ENCODE measurements at places on chromosomes 7 and 10.

DNA sequence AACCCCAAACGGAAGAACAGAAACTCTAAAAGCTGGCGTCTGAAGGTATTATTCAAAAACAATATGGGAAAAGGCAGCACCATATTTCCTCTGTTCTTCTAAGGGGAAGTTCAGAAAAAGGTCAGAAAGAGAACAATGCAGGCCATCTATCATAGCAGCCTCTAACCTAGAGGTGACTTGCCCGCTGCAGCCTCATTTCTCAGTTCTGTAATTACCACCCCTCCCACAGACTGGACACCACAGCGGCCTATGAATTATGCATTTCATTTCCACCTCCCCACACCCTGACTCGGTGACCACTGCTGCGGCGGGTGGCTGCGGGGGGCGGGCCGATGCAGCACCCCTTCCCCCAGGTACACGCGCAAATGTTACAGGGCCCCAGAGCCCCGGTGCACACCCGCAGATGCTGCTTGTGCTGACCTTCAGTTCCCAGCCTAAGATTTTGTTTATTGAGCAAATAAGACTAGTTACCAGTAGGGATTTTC lies 125.5 kb downstream of the CLEC2L start:
- no peak for DNase-seq

GRCh38 chr10:106931159-106931852 lies 233.2 kb downstream of the SORCS1 start:
- DNase-seq = no peak

GRCh38 chr10:107689323-107689722 lies 524.8 kb upstream of the SORCS1 start:
- DNase-seq = no peak

DNA sequence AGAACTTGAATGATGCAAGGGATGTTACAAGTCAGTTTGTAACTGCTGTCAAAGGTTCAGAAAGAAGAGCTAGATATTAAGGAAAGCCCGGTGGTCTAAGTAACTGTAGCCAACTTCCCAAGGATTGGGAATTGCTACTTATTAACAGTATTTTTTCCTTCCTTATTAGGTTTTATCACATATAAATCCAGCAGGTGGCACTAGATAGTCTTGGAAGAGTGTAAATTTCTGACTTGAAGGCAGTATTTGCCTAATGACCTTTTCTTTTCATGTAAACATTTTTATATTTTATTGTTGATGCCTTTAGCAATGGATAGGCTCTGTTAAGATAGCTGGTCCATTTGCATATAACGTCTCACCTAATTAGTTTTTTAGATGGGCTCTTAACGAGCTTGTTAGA lies 51.2 kb downstream of the ANLN start:
- DNase-seq = peak; percentile 15

DNA sequence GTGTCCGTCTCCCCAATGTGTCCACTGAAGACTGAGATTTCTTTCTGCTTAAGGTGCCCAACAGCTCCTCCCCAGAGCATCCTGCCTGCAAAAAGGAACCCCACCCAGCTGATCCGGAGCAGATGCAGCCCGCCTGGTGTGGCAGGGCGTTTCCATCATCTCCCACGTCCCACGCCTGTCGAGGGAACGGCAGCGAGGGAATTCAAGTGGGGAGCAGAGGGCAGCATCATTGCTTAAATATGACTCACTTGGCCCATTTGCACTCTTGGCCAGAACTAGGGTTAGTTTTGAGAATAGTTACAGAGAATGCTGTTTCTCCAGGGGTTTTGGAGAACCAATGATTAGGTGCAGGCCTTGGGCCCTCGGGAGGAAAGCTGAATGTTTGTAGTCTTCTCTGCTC lies 20.8 kb downstream of the VWA2 start:
- no peak for DNase-seq

GRCh38 chr7:50667338-50667737 lies 102.1 kb upstream of the DDC start:
- DNase-seq = no peak

DNA sequence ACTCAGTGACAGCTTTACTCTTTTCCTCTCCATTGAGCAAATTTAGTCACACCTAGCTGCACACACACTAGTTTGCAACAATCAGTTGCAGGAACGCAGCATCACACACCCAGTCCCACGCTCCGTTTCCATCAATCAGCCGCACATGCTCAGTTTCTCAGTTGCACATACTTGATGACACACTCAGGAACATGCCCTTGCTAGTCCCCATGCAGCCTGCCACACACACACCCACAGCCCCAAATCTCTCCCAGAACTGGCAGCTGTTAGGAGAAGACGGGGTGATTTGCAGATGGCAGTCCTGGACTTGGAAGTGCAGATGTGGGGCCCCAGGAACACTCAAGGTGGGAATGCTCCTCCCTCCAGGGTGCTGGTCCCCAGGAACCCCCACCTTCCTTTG lies 7.7 kb downstream of the LBX1 start:
- no peak for DNase-seq

DNA sequence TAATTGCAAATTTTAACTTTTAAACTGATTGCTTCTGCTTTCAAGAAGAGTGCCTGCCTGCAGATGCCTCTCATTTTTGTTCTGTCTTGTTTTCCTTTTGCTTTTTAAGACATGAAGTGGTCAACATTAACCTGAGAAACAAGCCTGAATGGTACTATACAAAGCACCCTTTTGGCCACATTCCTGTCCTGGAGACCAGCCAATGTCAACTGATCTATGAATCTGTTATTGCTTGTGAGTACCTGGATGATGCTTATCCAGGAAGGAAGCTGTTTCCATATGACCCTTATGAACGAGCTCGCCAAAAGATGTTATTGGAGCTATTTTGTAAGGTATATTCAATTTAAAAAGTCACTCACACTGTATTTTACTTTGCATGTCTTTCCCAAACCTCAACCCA lies 8.8 kb downstream of the GSTO2 start:
- no peak for DNase-seq

GRCh38 chr10:33334805-33335550 lies 511 bp upstream of the NRP1 start:
- peak; percentile 45 for DNase-seq

DNA sequence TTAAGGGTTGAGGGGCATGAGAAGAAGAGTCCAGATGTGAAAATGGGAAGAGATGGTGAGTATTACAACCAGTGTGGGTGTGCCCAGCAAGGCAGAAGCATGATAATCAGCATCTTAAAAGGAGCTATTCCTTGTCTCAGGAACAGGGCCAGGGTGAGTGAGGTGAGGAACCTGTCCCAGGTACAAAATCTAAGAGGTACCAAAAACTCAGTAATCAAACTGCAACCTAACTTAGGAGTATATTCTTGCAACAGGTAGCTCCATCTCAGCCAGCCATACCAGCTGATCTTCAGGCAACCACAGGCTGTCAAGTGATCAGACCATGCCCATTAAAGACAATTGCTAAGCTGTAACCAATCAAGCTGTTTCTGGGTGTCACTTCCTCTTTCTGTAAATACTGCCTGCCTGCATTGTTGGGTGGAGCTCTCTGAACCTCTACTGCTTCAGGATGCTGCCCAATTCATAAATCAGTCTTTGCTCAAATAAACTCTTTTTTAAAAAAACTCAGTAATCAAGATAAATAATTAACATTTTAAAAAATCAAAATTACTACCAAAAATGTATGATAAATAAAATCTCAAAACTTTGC lies 7.4 kb downstream of the KEL start:
- no peak for DNase-seq

- no peak for DNase-seq
Observed at GRCh38 chr10:20289070-20289828, 473.0 kb downstream of the PLXDC2 start.

DNA sequence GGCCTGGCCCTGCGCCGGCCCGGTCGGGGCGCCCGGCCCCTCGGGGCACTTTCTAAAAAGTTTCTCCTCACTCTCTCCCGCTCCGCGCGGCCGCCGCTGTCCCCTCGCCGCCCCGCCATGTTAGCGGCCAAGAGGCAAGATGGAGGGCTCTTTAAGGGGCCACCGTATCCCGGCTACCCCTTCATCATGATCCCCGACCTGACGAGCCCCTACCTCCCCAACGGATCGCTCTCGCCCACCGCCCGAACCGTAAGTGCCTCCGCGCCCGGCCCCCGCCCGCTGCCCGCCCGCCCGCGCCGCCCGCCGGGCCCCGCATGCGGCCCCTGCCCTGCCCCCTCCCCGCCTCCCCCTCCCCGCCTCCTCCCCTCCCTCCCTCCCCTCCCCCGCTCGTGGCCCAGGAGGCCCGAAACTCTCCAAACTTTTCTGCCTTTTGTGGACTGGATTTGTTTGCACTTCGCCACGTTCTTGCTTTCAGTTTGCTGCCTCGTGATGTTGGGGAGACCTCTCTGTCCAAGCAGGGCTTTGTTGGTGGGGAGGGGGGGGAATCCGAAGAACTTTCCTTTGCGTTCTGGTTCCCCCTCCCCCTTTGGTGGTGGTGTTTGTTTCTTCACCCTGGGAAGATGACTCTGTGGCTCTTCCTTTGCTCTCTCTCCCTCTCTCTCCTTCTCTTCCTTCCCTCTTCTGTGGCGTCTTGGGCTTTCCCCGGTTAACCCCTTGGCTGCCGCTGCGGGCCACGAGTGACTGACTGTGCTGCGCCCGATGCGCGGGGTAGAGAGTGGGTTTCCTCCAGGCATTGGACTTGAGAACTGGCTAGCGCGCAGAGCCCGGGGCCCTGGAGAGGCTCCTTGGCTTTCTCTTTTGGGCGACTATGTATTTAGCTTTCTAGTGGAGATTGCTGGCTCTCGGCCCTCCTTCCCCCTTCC lies 1.6 kb downstream of the TCF7L2 start:
- DNase-seq = peak; percentile 30

- no peak for DNase-seq
Observed at GRCh38 chr10:32163762-32164148, 107.5 kb upstream of the KIF5B start.

DNA sequence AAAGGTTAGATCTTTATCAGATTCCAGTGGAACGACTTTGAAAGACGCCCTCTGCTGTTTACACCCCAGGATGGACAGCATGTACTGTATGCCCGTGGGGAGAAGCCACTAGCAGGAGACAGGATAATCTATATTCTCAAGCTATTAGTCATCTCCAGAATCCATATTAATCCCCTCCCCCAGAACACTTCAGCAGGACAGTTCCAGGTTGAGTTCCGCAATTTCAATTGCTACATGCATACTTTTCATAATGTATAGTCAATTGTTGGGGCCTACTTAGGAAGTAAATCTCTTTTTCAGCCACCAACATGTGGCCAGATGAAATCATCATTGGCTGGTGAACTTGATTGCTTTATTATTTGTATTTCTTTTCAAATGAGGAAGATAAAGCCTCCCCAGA lies 313.1 kb upstream of the SMIM30 start:
- DNase-seq = no peak

DNA sequence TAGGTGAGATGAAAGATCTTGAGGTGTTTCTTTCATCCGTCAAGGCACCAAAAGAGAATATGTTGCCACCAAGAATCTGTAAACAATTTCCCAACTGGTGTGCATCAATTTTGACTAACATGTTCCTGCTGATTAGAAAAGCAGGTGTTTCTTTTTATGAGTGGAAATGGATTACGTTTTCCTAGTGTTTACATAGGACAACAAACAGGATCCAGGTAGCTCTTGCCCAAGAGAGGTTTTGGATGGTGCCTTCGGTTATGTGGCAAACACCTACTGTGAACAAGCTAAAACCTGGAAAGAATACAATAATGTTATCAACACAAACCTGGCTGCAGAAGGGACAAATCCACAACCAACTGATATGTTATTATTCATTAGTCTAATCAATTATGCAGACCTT lies 53.6 kb upstream of the WNT16 start:
- no peak for DNase-seq

DNA sequence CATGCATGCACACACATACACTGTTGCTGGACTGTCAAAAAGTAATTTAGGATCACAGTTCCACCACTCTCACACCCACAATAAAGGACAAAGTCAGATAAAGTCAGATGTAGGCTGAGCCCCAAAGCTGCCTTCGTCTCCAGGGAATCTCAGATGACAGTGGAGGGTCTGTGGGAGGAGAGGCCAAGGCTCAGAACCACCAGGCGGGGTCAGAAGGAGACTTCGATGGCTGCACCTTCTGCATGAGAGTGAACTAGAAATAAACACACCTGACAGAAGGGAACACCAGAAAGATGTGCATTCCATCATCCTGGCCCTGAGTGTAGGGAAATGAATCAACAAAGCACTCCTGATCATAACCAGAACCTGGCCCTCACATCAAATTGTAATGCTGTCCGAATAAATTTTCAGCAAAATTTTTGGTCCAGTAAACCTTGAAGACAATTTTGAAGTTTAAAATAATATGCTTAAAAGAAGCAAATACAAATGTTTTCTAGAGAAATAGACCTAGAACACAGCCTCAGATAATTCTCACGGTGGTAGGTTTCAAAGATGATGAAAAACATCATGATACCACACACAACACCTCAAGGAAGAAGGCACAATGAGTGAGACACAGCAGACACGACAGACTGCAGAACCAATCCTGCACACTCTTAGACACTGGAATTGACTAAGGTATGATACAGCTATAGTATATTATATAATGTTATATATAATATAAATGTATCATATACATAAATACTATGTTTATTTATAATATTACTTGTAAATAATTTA lies 269.8 kb upstream of the KLF6 start:
- DNase-seq = no peak

- DNase-seq = no peak
Observed at GRCh38 chr7:24788961-24789576, 31.8 kb upstream of the GSDME start.

DNA sequence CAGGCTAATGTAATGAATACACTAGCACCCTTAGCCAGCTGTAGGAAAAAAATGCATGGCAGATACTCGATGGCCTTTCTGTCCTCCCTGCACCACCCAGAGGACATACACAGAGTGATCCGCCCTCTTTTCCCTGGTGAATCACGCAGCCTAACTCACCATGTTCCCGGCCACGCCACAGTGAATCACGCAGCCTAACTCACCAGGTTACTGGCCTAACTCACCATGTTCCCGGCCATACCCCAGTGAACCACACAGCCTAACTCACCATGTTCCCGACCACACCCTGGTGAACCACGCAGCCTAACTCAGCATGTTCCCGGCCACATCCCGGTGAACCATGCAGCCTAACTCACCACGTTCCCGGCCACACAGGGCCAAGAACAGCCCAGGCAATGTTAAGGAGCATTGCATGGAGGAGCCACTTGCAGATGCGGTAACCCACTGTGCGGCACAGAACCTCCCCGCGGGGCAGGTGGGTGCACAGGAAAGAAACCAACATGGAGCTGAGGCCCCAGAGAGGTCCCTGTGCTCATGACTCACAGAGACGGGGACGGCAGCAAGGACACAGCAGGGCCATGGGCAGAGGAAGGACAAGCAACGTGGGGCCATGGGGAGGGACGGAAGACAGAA lies 508.5 kb downstream of the DNAJB6 start:
- DNase-seq = no peak
